Upper lobe of right lung (tissue), 1 donor: ENCODE measurements at places on chromosomes 6 and 20. TPM values are rescaled to one million over a fixed set of nuclear protein-coding genes. Genes with fewer than 3 reads are reported as not detected.

DNA sequence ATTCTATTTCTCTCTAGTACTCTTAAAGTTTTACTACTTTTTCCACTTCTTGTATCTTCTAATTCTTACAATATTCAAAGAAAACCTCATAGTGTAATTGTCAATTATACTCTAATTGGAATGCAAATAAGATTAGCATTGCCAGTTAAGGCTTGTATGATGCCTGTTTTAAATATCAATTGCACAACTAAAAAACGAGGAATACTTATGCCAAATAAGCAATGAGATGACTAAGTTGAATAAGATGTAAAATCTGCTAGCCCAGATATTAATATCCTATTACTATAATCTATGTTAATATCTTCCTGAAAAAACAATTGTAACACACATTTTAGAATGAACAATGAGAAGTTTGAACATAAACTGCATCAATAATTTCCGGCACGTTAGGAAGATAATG is 13.3 kb upstream of the AKAP7 start:
- H3K4me3 ChIP-seq: no peak overlapping the region
- no peaks in the 10 kb centered on the region for H3K36me3 ChIP-seq
- no peak for DNase-seq
- no peaks in the 10 kb centered on the region for H3K27me3 ChIP-seq
- H3K27ac ChIP-seq: no peak overlapping the region

- no peak overlapping the region for H3K27ac ChIP-seq
- no peaks in the 10 kb centered on the region for H3K36me3 ChIP-seq
- no peaks in the 10 kb centered on the region for H3K4me1 ChIP-seq
These were observed 232.7 kb upstream of the CDH4 start for GRCh38 chr20:61019322-61019721.

- no peak overlapping the region for H3K27ac ChIP-seq
- no peaks in the 10 kb centered on the region for H3K36me3 ChIP-seq
- H3K27me3 ChIP-seq: no peaks in the 10 kb centered on the region
- no peak overlapping the region for H3K4me3 ChIP-seq
- no peak for DNase-seq
These were observed 4.7 kb upstream of the TAAR1 start for GRCh38 chr6:132663661-132664060.

IL17F gene
- not detected for total RNA-seq

GRCh38 chr20:11204926-11205768 is 531.3 kb upstream of the JAG1 start:
- DNase-seq: no peak
- no peaks in the 10 kb centered on the region for H3K27me3 ChIP-seq
- H3K27ac ChIP-seq: no peak overlapping the region
- no peaks in the 10 kb centered on the region for H3K36me3 ChIP-seq
- H3K4me1 ChIP-seq: peaks cover under 1% of the 10 kb centered on the region

TMEM217 gene
- 1.8 TPM for total RNA-seq
